ENCODE measurements at places on chromosomes 5 and 9.

DNA sequence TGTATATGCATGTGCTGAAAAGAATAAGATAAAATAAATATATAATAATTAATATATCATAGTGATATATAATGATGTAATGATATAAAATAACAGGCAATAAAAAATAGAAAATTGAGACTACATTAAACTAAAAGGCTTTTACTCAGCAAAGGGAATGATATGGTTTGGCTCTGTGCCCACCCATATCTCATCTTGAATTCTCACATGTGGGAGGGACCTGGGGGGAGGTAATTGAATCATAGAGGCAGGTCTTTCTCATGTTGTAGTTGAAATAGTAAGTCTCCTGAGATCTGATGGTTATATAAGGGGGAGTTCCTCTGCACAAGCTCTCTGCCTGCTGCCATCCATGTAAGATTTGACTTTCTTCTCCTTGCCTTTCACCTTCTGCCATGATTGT lies 1550.9 kb upstream of the CDH6 start:
- DNase-seq: no peak

- DNase-seq: no peak
Observed at GRCh38 chr5:172758077-172758833, 12.7 kb downstream of the DUSP1 start.

DNA sequence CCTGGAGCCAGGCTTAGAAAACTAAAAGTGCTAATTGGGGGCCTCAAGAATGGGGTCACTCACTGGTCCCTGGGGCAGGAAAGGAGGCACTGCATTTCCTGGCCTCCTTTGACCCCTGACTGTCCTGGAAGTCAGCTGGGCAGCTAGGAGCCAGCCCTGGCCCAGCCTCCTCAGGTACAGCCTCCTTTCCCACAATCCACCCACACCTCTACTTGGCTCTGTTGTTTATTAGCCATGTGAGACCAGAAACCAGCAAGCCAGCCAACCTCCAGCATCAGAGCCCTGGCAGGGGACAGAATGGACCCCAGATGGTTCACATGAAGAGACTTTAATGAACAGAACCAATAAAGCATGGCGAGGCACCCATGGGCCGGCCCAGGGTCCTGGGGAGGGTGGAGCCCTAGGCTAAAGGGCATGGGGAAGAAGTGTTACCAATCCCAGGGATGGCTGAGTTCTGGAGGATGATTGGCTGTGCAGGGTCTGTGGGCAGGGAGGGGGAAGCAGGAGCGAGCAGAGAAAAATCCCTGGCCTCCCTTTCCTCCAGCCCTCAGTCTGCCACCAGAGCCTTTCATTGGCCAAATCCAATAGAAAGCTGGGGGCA lies 55.3 kb upstream of the ANGPTL2 start:
- DNase-seq: no peak

GRCh38 chr9:132020820-132021510 lies 58.7 kb downstream of the MED27 start:
- DNase-seq: no peak

GRCh38 chr5:61493973-61494372 lies 161.9 kb downstream of the ZSWIM6 start:
- DNase-seq: no peak

GRCh38 chr5:45862763-45863162 lies 166.6 kb upstream of the HCN1 start:
- DNase-seq: no peak

- no peak for DNase-seq
Observed at GRCh38 chr5:170749911-170750431, 33.6 kb upstream of the GABRP start.

DNA sequence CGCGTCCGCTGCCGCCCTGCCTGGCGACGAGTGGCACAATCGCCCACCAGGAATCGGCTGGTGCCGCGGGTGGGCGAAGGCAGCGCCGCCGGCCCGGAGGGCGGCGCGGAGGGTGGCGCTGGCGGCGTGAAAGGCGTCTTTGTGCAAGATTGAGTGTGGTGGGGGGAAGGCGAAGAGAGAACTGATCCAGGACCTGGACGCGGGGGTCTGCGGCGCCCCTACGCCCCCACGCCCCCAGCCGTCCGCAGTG lies 4.6 kb upstream of the RGMB start:
- DNase-seq: no peak

DNA sequence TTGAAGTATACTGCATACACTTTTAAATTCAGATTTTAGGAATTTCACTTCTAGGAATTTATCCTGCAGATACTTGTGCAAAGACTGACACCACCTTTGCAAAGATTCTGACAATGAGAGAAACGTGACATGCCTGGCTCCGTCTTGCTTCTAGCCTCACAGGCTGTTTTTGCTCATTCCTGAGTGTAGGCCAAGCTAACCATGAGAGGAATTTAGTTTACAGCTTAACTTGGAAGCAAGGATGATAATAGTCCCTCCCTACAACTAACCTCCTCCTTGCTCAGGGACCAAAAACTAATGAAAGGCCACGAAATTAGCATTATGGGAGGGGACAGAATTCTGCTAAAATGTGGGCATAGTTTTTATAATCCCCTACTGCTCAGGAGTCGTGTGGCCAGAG lies 31.1 kb downstream of the C5orf22 start:
- DNase-seq: no peak

- DNase-seq: no peak
Observed at GRCh38 chr5:169544264-169544950, 39.2 kb upstream of the SPDL1 start.

DNA sequence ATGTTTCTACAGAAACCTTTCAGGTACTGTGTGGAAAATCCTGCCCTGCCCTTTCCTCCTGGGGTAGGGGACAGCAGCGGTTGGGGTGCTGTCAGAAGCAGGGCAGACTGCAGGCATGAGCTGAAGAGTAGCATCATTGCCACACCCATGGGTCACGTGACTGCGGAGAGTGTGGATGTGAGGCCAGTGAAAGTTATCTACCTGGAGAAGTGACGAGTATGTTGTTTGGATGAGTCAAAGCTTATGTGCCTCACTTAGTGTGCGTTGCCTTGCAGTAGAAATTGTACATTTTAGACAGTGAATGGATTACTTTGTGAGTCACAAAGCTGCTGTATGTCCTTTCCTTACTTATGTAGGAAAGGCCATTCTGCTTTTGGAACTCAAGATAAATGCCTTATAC lies 21.7 kb upstream of the ACTBL2 start:
- no peak for DNase-seq

DNA sequence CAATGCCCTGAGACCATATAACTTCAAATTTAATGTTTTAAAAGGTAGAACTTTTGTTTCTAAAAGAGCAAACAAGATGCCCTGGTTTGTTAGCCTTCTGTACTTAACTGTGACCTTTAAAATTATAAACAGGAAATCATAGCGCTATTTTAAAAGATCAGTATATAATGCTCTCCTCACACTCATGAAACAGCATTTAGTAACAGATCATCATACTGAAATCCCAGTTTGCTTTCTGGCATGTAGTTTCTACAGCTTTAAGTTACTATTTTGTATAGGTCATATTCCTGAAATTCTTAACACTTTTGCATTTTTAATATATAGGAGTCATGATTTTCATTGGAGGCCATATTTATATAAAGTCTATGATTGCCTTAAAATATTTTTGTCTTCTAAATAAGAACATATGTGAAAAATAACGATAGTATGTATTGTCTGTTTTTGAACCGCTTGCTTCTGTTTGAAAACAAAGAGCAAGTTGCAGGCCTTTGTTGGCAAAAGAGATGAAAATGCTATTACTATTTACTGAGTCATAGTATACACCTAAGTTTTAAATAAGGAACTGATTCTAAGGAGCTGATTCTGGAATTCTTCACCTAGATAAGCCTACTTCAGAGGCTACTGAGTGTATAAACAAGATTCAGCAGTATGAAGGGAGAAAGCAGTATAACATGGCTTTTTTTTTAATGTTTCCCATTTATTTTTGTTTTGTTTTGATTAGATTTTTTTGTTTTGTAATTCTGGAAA lies 20.5 kb downstream of the SRFBP1 start:
- no peak for DNase-seq

DNA sequence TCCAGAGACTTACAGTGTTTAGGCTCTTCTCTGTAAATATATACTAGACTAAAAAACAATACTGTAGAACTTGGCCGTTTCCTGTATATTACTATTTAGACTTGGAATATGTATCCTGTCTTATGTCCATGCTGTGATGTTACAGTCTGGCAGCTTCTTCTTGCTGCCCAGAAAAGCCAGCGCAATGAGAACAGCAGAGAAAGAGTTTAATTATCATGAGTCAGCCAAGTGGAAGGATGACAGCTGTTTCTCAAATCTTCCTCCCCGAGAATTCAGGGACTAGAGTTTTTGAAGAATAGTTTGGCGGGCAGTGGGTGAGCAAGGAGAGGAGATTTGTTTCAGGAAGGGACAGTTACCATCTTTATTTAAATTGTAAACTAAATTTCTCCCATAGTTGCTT lies 37.5 kb downstream of the NAA35 start:
- DNase-seq: no peak

- no peak for DNase-seq
Observed at GRCh38 chr5:76849419-76850291, at the start of gene S100Z. TSS of gene S100Z (plus strand) at chr5:76850014. CDS start at chr5:76875360, 25,346 bp downstream.

DNA sequence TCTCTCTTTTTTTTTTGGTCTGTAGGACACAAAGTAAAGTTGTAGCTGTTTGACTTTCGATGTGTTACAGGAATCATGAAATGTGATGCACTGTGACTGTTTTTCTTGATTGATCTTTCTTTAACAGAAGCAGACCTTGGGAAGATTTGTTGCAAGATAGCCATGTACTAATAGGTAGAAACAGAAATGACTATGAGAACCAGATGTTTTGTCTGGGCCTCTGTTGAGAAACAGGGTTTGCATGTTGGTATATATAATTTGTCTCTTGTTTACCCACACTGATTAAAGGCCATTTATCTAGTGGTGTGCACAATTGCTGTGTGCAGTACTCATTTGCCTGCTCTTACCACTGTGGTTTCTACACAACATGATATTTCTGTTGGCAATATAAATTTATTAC lies 125.1 kb downstream of the HACD4 start:
- DNase-seq: no peak

DNA sequence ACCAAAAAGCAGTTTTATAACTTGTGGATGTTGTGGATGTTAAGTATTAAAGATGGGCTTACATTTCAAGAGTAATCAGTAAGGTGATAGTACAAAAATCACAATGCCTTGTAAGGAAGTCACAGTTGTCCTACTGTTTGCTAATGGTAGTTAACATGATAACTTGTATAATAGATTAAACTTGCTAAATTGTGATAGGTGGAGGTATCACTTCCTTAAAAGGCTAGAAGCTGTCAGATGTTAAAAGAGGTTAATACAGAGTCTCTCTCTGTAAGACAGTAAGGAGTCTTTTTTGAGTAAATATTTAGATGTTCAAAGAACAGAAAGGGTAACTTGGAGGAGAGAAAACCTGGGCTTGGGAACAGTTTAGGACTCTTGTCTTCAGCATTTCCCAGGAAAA lies 14.2 kb upstream of the MACIR start:
- DNase-seq: no peak

DNA sequence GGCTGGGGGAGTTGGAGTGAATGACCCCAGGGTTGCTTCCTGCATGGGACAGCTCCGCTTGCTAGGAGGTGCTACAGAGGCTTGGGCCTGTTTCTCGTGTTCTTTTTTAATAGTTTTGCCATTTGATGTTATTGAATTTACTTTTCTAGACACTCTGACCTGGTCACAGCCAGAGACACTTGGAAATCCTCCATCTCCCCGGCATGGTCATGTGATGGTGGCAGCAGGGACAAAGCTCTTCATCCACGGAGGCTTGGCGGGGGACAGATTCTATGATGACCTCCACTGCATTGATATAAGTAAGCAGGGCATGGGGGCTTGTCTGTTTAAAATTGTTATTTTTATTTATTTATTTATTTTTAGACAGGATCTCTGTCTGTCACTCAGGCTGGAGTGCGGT lies 13.4 kb downstream of the HSPA5 start:
- DNase-seq: no peak

- DNase-seq: no peak
Observed at GRCh38 chr5:157828944-157829639, 29.9 kb downstream of the CLINT1 start.

DNA sequence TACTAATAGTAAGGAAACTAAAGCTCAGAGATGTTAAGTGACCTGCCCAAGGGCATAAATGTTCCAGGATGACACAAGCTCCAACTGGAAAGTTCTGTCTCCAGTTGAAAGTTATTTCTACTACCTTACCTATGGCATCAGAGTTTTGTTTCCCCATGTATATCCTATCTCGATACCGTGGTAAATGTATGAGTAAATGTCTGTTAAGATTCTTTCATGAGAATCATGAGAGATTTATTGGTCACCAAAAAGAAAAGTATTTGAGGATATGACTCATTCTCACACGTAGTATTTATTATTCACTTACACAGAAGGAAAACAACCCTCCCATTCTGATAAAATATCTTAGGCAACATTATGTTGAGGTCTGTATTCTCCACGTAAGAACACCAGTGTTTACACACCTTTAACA lies 11.1 kb upstream of the SHOC1 start:
- no peak for DNase-seq

GRCh38 chr5:134541736-134542376 lies 16.4 kb downstream of the JADE2 start:
- no peak for DNase-seq

- no peak for DNase-seq
Observed at GRCh38 chr9:21941337-21941995, 52.7 kb downstream of the CDKN2A start.

GRCh38 chr9:13137426-13137825 lies 142.1 kb downstream of the MPDZ start:
- no peak for DNase-seq

- no peak for DNase-seq
Observed at GRCh38 chr9:111178331-111179055, 140.2 kb upstream of the LPAR1 start.

- DNase-seq: no peak
Observed at GRCh38 chr9:117720066-117720465, 15.9 kb downstream of the TLR4 start.

- DNase-seq: no peak
Observed at GRCh38 chr5:54460181-54460919, 4.9 kb downstream of the HSPB3 start.

- DNase-seq: no peak
Observed at GRCh38 chr5:66454186-66455078, 141.8 kb upstream of the MAST4 start.

- no peak for DNase-seq
Observed at GRCh38 chr9:26801772-26802171, 90.8 kb downstream of the CAAP1 start.

GRCh38 chr9:133514460-133515239 lies 10.1 kb downstream of the MYMK start:
- DNase-seq: no peak

All from NCI-H187 treated with DMSO at 0.1 percent for 48 hours (cell line).